Lower leg skin (tissue), 4 donors: ENCODE measurements at places on chromosomes 3 and 15. TPM values are rescaled to one million over a fixed set of nuclear protein-coding genes. Genes with fewer than 3 reads are reported as not detected.

DNA sequence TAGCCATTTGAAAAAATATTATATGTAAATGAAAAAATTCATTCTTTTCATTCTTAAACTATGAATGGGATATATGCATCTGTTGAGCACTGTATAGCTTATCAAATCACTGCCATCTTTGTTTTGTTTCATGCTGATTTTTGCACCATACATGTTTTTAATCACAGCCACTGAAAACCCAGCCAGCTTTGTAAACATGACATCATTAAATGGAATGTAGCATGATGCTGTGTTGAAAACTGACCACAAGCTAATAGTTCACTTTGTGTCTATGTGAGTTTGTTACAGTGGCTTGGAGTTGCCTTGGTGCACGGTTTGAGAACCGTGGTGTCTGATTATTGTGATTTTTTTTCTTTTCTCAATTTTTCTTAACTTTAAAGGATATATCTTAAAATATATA lies 75.7 kb downstream of the GMPS start:
- no peak for DNase-seq

- no peak for DNase-seq
Observed at GRCh38 chr3:46193436-46193835, 14.7 kb downstream of the CCR1 start.

DNA sequence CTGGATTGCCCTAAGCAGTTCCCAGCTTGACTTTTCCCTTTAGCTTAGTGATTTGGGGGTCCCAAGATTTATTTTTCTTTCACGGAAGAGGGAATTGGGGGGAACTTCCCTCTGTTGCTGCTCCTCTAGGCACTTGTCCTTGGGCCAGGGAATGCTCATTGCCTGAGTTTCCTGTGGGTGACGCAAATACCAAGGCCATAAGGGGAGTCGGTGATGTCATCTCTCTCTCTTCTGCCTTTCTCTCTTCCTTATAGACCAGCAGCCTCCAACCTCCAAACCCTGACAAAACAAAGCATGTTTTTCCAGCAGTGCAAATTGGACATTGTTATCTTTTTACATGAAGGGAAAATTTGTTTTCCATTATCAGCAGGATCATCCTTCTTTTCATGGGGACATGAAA lies 120.2 kb downstream of the ITPR1 start:
- no peak for DNase-seq

RHOV gene
- 95.0 TPM for total RNA-seq

VWA5B2 gene
- total RNA-seq: not detected
